SJSA1 (cell line): ENCODE measurements at places on chromosomes 12 and 14. TPM values are rescaled to one million over a fixed set of nuclear protein-coding genes. Genes with fewer than 3 reads are reported as not detected.

The TMTC1 gene
- 0.21 TPM in 1 of 2 replicates, not detected in the other for total RNA-seq

The HCAR3 gene
- total RNA-seq, result not detected in 2 replicates

- H3K27ac ChIP-seq, result no peak overlapping the region
- no peaks in the 10 kb centered on the region for H3K27me3 ChIP-seq
- no peaks in the 10 kb centered on the region for H3K4me1 ChIP-seq
- no peak for DNase-seq
- H3K36me3 ChIP-seq, result no peaks in the 10 kb centered on the region
Measured at GRCh38 chr12:51188359-51189051, 15.6 kb upstream of the TFCP2 start.

- H3K36me3 ChIP-seq, result no peaks in the 10 kb centered on the region
- H3K27ac ChIP-seq, result 0 out of 2 replicates have a peak overlapping the region, but pooled peaks have one; percentile 23
- peaks cover 34% of the 10 kb centered on the region for H3K4me1 ChIP-seq
- DNase-seq, result no peak
Measured at GRCh38 chr14:56268039-56268438, 149.8 kb downstream of the PELI2 start.

DNA sequence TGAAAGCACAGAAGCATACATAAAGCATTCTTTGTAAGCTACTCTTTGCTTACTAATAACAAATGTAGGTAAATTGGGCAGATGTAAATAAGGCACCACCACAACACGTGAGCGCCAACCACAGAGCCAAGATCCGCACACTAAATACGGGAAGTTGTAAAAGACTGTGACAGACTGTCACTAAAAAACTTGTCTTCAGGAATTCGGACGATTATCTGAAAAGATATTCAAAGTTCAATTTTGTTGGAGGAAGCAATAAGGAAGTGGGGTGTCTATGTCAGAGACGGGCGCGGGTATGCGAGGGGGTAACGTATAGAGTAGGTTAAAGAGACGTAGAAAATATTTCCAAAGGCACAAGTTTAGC is 1.5 kb upstream of the HSP90B1 start:
- peaks cover 33% of the 10 kb centered on the region for H3K4me1 ChIP-seq
- no peaks in the 10 kb centered on the region for H3K27me3 ChIP-seq
- H3K36me3 ChIP-seq, result peaks cover 32% of the 10 kb centered on the region
- no peak overlapping the region for H3K27ac ChIP-seq
- H3K4me3 ChIP-seq, result peak overlapping the region; percentile 70

DNA sequence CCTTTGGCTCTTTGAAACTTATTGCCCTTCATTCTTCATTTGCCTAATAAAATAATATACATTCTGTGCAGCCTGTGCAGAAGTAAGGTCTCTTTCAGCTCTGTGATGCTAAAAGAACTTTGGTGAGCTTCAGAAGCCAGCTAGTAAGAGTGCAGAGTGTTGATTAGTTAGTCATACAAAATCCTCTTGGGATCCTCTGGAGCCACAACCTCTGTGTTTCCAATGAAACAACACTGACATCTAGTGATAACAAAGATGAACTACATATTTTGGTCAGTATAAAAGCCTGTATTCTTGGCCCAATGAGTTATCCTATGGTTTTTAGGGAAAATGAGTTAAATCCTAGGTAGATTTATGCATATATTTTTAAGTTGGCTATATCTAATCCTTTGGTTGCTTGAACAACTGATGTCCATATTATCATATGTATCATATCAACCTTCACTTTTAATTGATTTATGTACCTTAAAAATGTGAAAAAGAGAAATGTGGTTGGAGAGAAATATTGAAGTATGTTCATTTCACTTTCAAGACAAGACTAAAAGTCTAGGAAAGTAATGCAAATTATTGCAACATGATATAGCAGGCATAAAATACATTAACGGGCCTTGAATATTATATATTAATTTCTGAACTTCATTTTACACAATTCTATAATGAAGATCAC is 158.4 kb downstream of the KLHL28 start:
- no peaks in the 10 kb centered on the region for H3K36me3 ChIP-seq
- H3K4me3 ChIP-seq, result no peak overlapping the region
- DNase-seq, result peak; percentile 11
- H3K27me3 ChIP-seq, result no peaks in the 10 kb centered on the region
- no peaks in the 10 kb centered on the region for H3K4me1 ChIP-seq

- peaks cover 52% of the 10 kb centered on the region for H3K4me1 ChIP-seq
- H3K27ac ChIP-seq, result no peak overlapping the region
- no peaks in the 10 kb centered on the region for H3K36me3 ChIP-seq
- no peak for DNase-seq
- no peak overlapping the region for H3K4me3 ChIP-seq
- H3K27me3 ChIP-seq, result no peaks in the 10 kb centered on the region
Measured at GRCh38 chr14:103112400-103113243, 10.6 kb upstream of the TNFAIP2 start.

- H3K4me1 ChIP-seq, result no peaks in the 10 kb centered on the region
- no peak overlapping the region for H3K27ac ChIP-seq
- no peak for DNase-seq
- H3K27me3 ChIP-seq, result no peaks in the 10 kb centered on the region
Measured at GRCh38 chr14:67377916-67378315, 17.8 kb downstream of the EIF2S1 start.

The HSP90AA1 gene
- 367 and 670 TPM in 2 replicates for total RNA-seq

DNA sequence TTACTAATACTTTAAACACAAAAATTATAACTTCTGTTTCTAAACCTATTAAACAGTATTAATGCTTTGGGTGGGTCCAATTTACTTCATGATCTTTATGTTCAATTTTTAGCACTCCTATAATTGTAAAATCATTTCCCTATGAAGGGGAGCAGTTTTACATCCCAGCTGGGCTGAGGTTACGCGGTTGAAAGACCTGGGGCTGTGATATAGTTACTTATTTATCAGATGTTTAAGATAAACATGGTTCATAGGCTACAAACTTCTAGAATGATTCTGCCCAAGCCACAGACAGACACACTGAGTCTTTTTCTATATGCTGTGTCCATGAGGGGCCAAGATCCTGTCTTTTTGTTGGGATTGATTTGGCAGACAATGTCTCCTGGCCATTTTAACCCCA is 44.4 kb downstream of the DYRK2 start:
- H3K36me3 ChIP-seq, result no peaks in the 10 kb centered on the region
- peaks cover 6% of the 10 kb centered on the region for H3K4me1 ChIP-seq
- no peak overlapping the region for H3K27ac ChIP-seq
- H3K27me3 ChIP-seq, result no peaks in the 10 kb centered on the region
- H3K4me3 ChIP-seq, result no peak overlapping the region
- no peak for DNase-seq

GRCh38 chr12:98786653-98787052 is 141.6 kb downstream of the APAF1 start:
- H3K36me3 ChIP-seq, result no peaks in the 10 kb centered on the region
- H3K27me3 ChIP-seq, result peaks cover 9% of the 10 kb centered on the region
- H3K4me3 ChIP-seq, result no peak overlapping the region

GRCh38 chr14:104805941-104806624 is 5.2 kb downstream of the ZBTB42 start:
- no peak overlapping the region for H3K27ac ChIP-seq
- peaks cover 12% of the 10 kb centered on the region for H3K4me1 ChIP-seq
- no peaks in the 10 kb centered on the region for H3K36me3 ChIP-seq
- no peak for DNase-seq
- H3K4me3 ChIP-seq, result no peak overlapping the region
- H3K27me3 ChIP-seq, result no peaks in the 10 kb centered on the region

The GPD1 gene
- total RNA-seq, result not detected in 2 replicates

The AKAP6 gene
- total RNA-seq, result 3.8 and 4.1 TPM in 2 replicates

DNA sequence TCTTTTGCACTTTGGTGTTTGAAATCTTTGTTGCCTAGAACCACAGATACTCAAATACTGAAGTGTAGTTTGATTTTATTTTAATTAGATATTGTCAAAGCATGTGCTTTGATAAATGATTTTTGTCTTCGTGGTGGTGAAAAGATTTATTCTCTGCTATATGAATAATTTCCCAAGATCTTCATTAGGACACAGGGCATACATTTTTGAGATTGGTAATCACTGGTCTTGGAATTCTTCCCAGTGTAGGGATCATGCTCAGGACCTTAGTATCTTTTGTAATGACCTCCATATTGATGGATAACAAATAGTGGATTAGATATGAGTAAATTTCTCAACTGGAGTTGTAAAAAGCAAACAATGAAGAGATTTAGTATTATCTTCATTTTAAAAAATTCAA is 28.2 kb downstream of the TBK1 start:
- no peak overlapping the region for H3K27ac ChIP-seq
- no peaks in the 10 kb centered on the region for H3K4me1 ChIP-seq
- H3K4me3 ChIP-seq, result no peak overlapping the region

The CIROP gene
- not detected in 2 replicates for total RNA-seq

DNA sequence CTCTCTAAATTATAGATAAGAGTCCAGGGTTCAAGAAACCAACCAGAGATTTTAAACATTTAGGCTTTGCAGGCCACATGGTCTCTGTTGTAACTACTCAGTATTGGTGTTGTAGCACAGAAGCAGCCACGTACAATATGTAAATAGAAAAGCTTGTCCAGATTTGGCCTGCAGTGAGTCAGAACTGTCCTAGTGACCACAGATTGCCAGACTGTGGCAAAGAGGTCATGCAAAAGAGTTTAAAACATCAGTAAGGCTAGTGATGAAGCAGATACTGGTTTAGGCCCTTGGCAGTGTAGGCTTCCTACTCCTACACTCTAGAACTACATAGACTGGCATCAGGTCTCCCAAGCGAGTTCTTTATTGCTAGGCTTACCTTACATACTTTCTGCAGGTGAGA is 117.6 kb upstream of the GARIN6 start:
- no peaks in the 10 kb centered on the region for H3K27me3 ChIP-seq
- no peaks in the 10 kb centered on the region for H3K4me1 ChIP-seq
- no peak overlapping the region for H3K27ac ChIP-seq
- no peak overlapping the region for H3K4me3 ChIP-seq
- no peaks in the 10 kb centered on the region for H3K36me3 ChIP-seq

DNA sequence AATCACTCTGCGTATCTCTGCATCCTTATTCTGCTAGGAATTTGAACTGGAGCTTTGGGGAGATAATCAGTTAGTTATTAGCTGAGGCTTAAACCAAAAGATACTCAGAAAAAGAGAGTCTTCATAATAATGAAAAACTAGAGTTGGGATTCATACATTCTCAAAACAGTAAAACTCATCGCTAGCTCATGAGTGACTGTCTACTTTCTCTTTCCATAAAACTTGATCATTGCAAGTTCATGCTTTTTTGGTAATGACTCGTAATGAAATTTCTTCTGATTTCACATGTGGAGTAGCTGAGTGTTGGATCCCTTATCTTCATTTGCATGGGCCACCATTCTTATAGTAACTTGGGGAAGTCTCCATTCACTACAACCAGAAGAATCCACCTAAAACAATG is 397.7 kb downstream of the PDZRN4 start:
- H3K4me3 ChIP-seq, result no peak overlapping the region
- no peaks in the 10 kb centered on the region; the same call in 1 of the 2 replicates for H3K27me3 ChIP-seq
- no peak overlapping the region for H3K27ac ChIP-seq
- no peaks in the 10 kb centered on the region for H3K4me1 ChIP-seq
- no peaks in the 10 kb centered on the region for H3K36me3 ChIP-seq
- DNase-seq, result no peak

DNA sequence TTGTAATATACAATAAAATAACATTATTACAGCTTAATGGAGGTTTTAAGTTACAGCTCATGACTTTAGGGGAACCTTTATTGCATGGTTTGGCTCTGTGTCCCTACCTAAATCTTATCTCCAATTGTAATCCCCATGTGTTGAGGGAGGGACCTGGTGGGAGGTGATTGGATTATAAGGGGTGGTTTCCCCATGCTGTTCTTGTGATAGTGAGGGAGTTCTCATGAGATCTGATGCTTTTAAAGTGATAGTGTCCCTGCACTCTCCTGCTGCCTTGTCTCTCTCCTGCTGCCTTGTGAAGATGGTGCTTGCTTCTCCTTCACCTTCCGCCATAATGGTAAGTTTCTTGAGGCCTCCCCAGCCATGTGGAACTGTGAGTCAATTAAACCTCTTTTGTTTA is 132.1 kb upstream of the SYT1 start:
- no peak overlapping the region for H3K4me3 ChIP-seq
- no peaks in the 10 kb centered on the region for H3K4me1 ChIP-seq
- H3K27ac ChIP-seq, result no peak overlapping the region
- H3K27me3 ChIP-seq, result no peaks in the 10 kb centered on the region
- no peaks in the 10 kb centered on the region for H3K36me3 ChIP-seq
- DNase-seq, result no peak

GRCh38 chr12:7869137-7869536 is 3.6 kb downstream of the SLC2A14 start:
- no peaks in the 10 kb centered on the region for H3K27me3 ChIP-seq
- no peak overlapping the region for H3K4me3 ChIP-seq
- no peak for DNase-seq
- no peaks in the 10 kb centered on the region for H3K36me3 ChIP-seq
- no peak overlapping the region for H3K27ac ChIP-seq
- no peaks in the 10 kb centered on the region for H3K4me1 ChIP-seq

The CCDC184 gene
- total RNA-seq, result 10.1 and 11.9 TPM in 2 replicates

The SMCO2 gene
- not detected in 2 replicates for total RNA-seq

DNA sequence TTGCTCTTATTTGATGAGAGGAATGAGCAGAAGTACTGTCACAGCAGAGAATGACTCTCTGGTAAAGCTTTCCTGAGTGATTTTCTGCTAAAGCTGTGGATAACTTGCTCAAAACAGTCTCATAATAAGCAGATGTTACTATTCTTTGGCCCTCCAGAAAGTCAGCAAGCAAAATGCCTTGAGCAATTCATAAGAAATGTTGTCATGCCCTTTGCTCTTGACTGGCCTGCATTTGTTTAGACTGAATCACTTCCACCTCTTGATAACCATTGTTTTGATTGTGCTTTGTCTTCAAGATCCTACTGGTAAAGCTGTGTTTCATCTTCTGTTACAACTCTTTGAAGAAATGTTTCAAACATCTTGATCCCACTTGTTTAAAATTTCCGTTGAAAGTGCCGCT is 457.9 kb upstream of the FOXG1 start:
- H3K4me3 ChIP-seq, result no peak overlapping the region
- no peak overlapping the region for H3K27ac ChIP-seq
- H3K27me3 ChIP-seq, result no peaks in the 10 kb centered on the region

The CPNE6 gene
- total RNA-seq, result not detected in 2 replicates

GRCh38 chr14:65449647-65450046 is 37.1 kb downstream of the FUT8 start:
- H3K4me3 ChIP-seq, result no peak overlapping the region
- H3K36me3 ChIP-seq, result no peaks in the 10 kb centered on the region
- no peak overlapping the region for H3K27ac ChIP-seq
- DNase-seq, result no peak

GRCh38 chr12:106436164-106436563 is 78.6 kb downstream of the POLR3B start:
- no peak for DNase-seq
- no peak overlapping the region for H3K4me3 ChIP-seq
- H3K4me1 ChIP-seq, result no peaks in the 10 kb centered on the region
- peaks cover 53% of the 10 kb centered on the region for H3K36me3 ChIP-seq
- H3K27ac ChIP-seq, result no peak overlapping the region

GRCh38 chr14:36428350-36428749 is 91.7 kb downstream of the NKX2-1 start:
- H3K4me3 ChIP-seq, result no peak overlapping the region
- H3K27ac ChIP-seq, result no peak overlapping the region
- H3K27me3 ChIP-seq, result no peaks in the 10 kb centered on the region
- no peaks in the 10 kb centered on the region for H3K4me1 ChIP-seq
